ENCODE measurements at places on chromosomes 5 and 9.

DNA sequence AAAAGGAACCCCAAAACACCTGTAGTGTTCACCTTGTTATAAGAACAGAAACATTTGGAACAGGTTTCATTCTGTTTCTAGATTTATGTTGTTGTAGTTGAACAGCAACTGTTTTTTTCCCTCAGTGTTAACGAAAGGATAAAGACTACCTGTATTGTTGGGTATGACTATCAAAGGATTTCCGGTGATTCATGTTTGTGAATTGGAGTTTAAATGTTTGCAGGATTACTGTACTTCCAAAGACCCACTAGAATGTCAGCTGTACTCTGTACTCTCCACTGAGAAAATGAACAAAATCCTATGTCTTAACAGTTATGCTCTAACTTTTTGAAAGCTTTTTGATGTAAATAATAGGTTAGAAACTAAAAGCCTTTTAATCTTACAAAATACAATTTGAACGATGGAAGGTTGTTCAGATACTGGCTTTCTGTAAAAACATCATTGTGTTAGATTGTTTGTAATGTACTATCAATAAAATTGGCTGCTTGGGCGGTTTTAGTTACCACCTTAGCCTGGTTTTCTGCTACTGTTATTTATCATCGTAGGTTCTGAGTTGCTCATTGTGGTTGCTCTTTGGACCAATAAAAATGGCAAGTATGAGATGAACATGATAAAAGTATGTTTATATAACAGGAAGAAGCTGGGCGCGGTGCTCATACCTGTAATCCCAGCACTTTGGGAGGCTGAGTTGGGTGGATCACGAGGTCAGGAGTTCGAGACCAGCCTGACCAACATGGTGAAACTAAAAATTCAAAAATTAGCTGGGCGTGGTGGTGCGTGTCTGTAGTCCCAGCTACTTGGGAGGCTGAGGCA, 44.1 kb downstream of the DCP2 start:
- DNase-seq, result no peak

GRCh38 chr5:113546703-113547183, 33.2 kb downstream of the YTHDC2 start:
- no peak for DNase-seq

GRCh38 chr9:99197124-99197630, 24.6 kb downstream of the ALG2 start:
- no peak for DNase-seq

GRCh38 chr5:152305525-152305924, 99.6 kb downstream of the NMUR2 start:
- no peak for DNase-seq

DNA sequence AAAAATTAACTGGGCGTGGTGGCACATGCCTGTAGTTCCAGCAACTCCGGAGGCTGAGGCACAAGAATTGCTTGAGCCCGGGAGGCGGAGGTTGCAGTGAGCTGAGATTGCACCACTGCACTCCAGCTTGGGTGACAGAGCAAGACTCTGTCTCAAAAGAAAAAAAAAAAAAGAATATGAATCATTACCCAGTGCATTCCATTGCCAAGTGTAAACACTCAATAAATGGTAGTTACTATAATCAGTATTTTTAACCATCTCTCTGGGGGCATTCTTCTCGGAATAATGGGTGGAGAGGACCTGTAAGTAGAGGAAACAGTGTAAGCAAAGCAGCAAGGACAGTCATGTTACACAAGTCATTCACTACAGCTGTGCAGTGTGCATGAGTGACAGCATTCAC, 13.8 kb upstream of the RANBP17 start:
- no peak for DNase-seq

GRCh38 chr5:35162848-35163709, 67.2 kb downstream of the PRLR start:
- DNase-seq, result no peak

DNA sequence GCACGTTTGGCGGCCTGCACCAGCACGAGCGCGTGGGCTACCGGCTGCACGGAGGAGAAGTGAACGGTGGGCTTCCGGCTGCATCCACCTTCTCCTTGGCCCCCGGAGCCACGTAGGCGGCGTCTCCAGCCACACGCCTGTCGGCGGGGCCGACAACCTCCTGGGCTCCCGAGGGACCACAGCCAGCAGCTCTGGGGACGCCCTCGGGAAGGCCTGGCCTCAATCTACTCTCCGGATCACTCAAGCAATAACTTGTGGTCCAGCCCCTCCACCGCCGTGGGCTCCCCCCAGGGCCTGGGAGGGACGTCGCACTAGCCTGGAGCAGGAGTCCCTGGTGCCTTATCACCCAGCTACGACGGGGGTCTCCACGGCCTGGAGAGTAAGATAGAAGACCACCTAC, 73.7 kb downstream of the INSL6 start:
- no peak for DNase-seq

DNA sequence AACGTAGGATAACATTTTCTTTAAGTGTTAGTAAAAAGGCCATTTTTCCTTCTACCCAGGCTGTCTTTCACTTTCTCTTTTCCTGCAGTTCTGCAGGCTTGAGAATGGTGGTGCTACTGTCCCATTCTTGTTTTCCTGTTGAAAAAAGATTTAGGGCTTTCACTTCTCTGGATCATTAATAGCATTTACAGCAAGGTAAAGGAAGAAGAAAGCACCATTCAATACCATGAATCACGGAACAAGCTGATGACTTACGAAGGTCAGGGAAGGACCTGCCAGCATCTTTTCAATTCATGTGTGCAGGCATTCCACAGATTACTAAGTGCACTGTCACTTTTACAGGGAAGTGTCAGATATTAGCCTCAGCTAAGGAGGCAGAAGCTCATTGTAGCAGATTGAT, 292.8 kb downstream of the YTHDC2 start:
- DNase-seq, result peak; percentile 43

DNA sequence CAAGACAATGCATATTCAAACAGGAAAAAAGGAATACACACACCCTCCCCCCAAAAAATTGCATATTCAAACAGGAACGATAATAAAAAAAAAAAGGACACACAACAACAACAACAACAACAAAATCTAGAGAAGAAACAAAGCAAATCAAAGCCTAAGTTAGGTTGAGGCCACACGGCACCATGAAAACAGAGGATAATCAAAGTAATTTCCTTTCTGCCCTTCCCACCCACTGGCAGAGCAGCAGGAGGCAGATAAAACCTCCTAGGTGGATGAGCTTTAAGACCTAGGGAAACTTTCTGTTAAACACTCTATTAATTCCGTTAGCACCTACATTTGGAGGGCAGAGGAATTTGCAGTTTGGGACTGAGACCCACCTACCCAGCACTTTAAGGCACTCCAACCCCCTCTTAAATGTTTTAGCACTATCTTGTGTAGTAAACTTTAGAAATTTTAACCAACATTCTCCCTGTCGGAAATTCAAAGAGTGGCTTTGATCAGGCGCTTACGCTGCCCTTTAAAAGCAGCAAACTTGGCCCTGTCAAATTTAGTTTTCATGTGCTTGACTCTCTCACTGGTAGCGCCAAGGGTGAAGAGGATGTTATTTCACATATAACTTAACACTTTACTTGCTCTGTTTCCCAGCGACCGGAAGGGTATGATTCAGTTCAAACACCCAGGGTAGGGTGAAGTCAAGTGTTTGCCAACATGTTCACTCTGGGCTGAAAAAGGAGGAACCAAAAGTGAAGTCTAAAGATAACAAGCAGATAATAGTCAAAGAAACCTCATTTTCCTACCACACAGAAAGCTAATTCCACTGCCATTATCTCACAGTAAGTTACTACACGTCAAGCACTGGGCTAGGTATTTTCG, 9.2 kb downstream of the ENC1 start:
- peak; percentile 33 for DNase-seq

DNA sequence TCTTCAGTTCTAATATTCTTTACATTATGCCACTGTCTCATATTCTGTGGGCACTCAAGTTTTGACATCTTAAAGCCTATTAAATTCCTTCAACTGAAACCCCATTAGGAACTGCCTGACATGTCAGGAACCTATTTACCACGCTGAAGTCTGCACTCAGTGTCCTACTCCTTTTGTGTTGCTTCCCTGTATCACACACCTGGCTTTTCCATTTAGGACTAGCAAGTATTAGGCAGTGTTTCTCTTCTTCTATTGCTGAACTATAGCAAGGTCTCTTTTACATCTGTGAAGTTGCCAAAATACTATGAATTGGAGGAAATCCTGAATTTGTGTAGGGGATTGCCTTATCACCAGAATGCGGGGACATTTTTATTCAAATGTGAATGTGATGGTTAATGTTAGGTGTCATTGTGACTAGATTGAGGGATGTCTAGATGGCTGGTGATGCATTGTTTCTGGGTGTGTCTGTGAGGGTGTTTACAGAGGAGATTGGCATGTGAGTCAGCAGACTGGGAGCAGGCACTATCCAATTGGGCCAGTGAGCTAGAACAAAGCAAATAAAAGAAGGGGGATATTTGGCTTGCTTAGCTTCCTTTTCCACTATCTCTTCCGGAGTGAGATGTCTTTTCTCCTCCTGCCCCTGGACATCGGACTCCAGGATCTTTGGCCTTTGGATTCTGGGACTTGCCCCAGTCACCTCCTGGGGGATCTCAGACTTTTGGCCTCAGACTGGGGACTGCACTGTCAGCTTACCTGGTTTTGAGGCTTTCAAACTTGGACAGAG, 21.2 kb upstream of the VCAN start:
- no peak for DNase-seq

DNA sequence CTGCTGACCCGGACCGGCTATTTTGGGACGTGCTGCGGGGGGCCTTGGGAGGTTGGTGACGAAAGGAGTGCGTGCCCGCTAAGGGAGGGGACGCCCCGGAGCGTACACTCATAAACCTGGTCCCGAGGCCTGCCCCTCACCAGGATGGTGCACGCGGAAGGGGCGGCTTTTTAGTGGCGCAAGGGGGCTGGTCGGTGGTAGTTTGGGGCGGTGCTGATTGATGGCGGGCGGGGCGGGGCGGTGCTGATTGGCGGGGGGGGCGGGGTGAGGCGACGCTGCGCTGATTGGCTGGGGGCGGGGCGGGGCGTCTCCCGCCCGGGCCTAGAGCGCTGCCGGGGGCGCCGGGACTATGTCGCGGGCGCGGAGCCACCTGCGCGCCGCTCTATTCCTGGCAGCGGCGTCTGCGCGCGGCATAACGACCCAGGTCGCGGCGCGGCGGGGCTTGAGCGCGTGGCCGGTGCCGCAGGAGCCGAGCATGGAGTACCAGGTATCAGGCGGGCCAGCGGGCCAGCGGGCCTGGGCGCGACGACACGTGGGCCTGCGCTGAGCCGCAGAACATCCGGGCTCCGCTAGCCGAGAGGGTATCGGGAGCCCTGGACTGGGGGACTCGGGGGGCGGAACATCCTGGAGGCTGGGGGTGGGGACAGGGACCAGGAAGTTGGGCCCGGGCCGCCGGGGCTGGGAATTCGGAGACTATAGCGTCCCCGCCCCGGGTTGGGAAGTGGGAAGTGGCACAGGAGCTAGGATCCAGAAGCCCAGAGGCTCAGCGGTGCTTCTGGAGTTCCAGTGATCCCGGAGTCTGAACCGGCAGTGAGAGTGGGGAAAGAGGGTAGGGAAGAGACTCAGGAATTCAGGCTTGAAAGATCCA, at the start of gene FPGS:
Gene FPGS, plus strand, starts transcription at position 307 of the 868 bp plus-strand sequence. Its CDS starts 43 bp downstream, at position 350.
- peak; percentile 87 for DNase-seq

GRCh38 chr5:164335837-164336236, 830.4 kb downstream of the MAT2B start:
- no peak for DNase-seq

- no peak for DNase-seq
These were observed 492.7 kb upstream of the CLINT1 start for GRCh38 chr5:158351485-158352125.

DNA sequence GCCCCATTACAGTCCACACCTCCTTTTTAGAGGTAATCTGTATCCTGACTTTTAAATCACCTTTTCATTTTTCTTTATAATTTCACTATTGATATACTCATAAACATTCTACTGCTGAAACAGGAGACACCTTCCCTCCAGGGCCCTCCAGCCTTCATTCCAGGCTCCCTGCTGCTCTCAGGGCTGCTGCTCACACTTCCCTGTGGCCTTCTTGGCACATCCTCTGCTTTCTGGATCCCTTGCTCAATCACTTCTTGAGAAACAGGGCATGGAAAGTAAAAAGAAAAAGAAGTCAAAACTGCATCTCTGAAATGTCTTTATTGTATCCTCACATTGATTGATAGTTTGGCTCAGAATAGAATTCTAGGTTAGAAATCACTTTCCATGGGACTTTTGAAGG, 19.3 kb upstream of the WNT8A start:
- DNase-seq, result no peak

GRCh38 chr5:94872526-94872925, 254.1 kb downstream of the SLF1 start:
- DNase-seq, result peak; percentile 11

GRCh38 chr9:129201289-129201688, 23.2 kb upstream of the IER5L start:
- no peak for DNase-seq

DNA sequence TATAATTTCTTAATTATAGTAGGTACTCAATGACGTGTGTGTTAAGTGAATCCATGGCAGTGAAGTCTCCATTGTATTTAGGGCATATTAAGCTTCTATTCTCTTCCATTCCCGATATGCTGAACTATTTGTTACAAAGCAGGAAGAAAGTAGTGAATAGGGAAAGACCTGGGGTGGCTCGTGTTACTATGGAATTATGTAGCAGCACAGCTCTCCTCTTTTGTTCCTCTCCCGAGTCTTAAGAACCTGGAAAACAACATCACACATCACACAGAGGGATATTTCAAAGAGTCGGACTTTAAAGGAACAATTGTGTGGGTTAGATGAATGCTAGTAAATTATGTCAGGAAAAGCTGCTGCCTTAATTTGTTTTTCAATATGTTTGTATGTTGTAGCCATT, 131.8 kb downstream of the PCSK5 start:
- no peak for DNase-seq

DNA sequence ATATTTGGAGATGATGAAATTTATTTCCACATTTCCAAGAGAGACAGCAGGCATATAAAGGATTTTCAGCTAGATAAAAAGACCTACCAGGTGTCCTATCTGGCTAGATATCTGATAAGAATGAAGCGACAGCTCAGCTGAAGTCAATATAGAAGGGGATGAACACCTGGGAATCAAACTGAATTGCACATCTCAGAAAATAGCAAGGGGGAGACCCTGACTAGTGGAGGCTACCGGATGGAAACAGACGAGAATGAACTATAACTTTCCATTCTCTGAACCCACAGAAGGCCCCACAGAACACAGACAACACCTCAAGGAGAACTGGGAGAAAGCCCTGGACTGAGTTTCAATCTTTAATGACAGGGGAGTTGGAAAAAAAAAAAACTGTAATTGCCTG, 51.1 kb downstream of the CPLANE1 start:
- no peak for DNase-seq

DNA sequence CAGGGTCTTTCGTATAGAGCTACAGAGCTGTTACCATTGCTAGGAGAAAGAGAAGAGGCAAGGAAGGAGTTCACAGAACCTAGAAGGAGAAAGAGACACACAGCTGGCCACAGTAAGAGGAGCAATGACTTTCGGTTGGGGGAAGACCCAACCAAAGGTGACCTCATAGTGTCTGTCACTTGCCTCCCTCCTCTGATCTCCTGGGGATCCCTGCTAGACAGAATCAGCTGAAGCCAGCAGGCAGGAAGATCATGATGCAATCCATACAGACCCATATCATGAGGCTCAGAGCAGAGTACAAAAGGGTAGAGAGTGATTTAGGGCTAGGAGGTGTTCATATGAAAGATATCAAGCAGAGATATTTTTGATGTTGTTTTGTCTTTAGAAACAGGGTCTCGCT, 26.0 kb upstream of the EPB41L4B start:
- DNase-seq, result no peak

All from Ammon's horn (tissue), 1 donor.